Activated CD4-positive, alpha-beta T cell treated with anti-CD3 and anti-CD28 coated beads, Interleukin-2, amount 10 ng/mL, durations not matched to agents 7 days and 5 days (primary cell): ENCODE measurements at places on chromosomes 4 and X. TPM values are rescaled to one million over a fixed set of nuclear protein-coding genes. Genes with fewer than 3 reads are reported as not detected.

DNA sequence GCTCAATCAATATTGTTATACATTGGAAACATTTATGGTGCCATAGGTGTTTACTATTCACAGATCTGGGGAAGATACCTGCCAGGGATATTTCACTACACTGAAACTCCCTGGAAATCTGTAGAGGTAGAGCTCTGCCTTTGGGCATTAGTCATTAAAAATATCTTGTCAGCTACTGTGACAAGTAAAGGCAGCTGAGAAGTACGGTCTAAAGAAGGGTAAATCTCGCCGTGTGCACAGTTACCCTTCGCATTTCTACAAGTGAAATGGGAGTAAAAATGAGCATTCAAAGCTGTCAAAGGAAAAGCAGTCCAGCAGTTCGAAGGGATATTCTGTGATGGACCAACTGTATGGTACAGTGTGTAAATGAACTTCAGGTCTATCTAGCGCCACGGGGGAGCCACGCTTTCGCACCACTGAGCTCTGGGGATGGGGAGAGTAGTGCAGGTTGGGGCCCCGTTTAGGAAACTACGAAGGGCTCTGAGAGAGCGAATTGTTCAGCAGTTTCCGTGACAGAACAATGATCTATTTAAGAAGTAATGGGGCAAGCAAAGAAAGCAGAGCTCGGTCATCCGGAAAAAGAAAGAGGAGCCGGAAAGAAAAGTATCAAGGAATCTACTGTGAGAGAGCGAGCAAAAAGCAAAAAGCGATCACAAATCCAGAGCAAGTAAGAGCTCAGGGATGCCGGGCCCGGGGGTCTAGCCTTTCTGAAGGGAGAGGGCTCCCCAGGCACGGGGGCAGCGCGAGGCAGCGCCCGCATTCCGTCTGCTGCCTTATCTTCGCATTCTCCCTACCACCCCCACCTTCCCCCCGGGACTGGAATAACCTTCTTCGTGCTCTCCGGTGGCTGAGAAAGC, 646 bp downstream of the TIGD4 start:
- H3K27me3 ChIP-seq, result peaks cover 29% of the 10 kb centered on the region
- H3K4me3 ChIP-seq, result peak overlapping the region; percentile 94
- peaks cover 15% of the 10 kb centered on the region for H3K36me3 ChIP-seq
- DNase-seq, result peak; percentile 31
- peaks cover 41% of the 10 kb centered on the region for H3K4me1 ChIP-seq
- peak overlapping the region; percentile 93 for H3K27ac ChIP-seq

DNA sequence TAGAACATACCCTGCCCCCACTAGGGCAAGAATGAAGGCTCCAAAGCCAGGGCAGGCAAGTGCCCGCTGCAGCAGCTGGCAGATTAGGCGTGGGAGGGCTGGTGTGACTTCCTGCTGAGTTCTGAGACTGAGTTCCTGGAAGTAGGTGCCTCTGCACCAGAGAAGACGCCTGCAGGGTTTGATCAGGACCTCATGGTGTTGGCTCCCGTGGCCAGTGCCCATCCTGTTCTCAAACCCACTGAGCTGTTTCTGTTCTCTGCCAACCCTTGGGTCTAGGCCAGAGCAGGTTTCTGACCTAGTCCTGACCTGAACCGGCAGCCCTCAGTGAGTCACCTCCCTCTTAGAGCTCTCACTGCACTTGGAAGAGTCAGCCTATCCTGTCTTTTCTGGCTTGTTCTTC, 220.7 kb downstream of the HS6ST2 start:
- H3K4me1 ChIP-seq, result peaks cover 31% of the 10 kb centered on the region
- H3K27ac ChIP-seq, result peak overlapping the region; percentile 54
- H3K27me3 ChIP-seq, result no peaks in the 10 kb centered on the region
- peak; percentile 29 for DNase-seq
- no peaks in the 10 kb centered on the region for H3K36me3 ChIP-seq

DNA sequence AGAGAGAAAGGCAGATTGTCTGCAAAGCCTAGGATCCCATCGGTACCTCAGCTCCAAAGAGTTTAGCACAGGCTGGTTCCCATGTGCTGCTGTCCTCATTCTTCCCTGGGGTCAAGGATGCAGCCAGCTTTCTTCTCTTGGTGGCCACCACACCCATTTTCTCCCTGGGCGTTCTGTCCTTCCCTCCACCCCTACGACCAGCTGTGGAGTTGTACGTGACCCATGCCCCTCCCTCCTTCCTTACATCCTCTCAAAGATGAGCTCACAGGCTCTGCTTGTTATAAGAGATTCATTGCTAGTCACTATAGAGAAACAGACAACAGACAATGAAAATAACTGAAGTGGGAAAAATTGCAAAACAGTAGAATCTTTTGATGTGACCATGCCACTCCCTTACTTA, 74.0 kb upstream of the KLF3 start:
- H3K4me1 ChIP-seq, result no peaks in the 10 kb centered on the region
- no peak overlapping the region for H3K27ac ChIP-seq
- H3K36me3 ChIP-seq, result peaks cover 2% of the 10 kb centered on the region
- peaks cover 5% of the 10 kb centered on the region for H3K27me3 ChIP-seq
- H3K4me3 ChIP-seq, result no peak overlapping the region

- no peak overlapping the region for H3K4me3 ChIP-seq
- no peak overlapping the region for H3K27ac ChIP-seq
- DNase-seq, result no peak
Measured at GRCh38 chr4:81845273-81845672, 373.6 kb upstream of the RASGEF1B start.

MTMR8 gene
- 5.0 TPM for total RNA-seq

IGSF1 gene
- total RNA-seq, result not detected

AFF2 gene
- 1.8 TPM for total RNA-seq

DNA sequence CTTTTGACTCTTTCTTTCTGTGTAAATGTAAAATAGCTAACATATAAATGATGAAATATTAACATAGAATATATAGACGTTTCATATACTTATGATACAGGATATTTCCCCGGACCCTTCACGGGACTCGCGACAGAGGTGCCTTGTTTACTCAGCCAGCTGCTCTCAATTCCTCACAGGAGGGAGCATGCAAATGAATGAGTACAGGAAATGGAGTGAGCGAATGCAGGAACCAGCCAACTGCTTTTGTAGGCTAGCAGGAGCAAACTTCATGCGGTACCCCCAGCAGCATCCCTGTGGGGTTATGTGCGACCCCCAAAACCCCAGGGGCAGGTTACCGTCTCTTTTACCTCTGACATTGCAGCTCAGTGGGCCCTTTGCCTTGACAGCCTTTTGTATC, 110.3 kb upstream of the PDHA2 start:
- no peak for DNase-seq
- H3K36me3 ChIP-seq, result no peaks in the 10 kb centered on the region
- no peak overlapping the region for H3K4me3 ChIP-seq
- no peak overlapping the region for H3K27ac ChIP-seq
- no peaks in the 10 kb centered on the region for H3K27me3 ChIP-seq
- H3K4me1 ChIP-seq, result no peaks in the 10 kb centered on the region

- no peaks in the 10 kb centered on the region for H3K27me3 ChIP-seq
- no peak overlapping the region for H3K4me3 ChIP-seq
- H3K36me3 ChIP-seq, result no peaks in the 10 kb centered on the region
Measured at GRCh38 chr4:65999518-65999871, 329.2 kb upstream of the EPHA5 start.

- no peaks in the 10 kb centered on the region for H3K27me3 ChIP-seq
- H3K4me3 ChIP-seq, result no peak overlapping the region
- no peak for DNase-seq
Measured at GRCh38 chr4:8029689-8030088, 90.0 kb upstream of the AFAP1 start.

DNA sequence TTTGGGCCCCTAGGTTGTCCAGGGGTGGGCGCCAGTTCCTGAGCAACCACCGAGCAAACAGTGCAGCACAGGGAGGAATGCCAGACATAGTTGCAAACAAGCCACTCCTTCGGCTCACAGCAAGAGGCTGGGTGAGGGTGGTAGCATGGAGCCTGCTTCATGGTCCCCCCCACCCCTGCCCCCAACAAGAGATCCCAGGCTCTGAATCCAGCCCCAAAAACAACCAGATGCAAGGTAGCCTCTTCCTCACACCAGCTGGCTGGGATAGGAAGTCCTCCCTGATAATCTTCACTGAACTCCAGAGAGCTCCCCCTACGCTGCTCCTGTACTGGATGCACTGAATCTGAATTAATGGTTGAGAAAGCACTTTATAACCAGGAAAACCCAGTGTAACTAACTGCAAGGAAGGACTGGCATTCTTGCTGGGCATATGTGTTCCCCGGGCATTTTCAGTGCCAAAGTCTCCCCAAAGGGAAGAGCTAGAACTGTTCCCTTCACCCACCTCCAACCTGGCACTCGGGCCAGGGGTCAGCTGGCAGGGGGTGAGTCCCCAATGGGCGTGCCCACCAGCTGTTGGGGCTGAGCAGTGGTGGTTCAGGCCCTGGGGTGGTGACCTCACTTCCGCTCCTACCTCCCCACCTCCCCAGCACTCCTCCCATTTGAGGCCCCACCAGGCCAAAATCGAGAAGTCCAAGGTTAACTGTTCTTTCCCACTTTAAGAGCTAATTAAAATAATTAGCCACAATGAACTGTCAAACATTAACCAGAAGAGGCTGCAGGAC, 1.5 kb downstream of the ELF4 start:
- H3K4me1 ChIP-seq, result peaks cover 44% of the 10 kb centered on the region
- no peaks in the 10 kb centered on the region for H3K27me3 ChIP-seq
- peaks cover 10% of the 10 kb centered on the region for H3K36me3 ChIP-seq
- peak; percentile 47 for DNase-seq
- H3K4me3 ChIP-seq, result peak overlapping the region; percentile 91

- no peak overlapping the region for H3K27ac ChIP-seq
- H3K4me3 ChIP-seq, result no peak overlapping the region
- peaks cover 21% of the 10 kb centered on the region for H3K4me1 ChIP-seq
- no peaks in the 10 kb centered on the region for H3K27me3 ChIP-seq
- DNase-seq, result no peak
Measured at GRCh38 chr4:146522869-146523205, 1.1 kb upstream of the SLC10A7 start.

DNA sequence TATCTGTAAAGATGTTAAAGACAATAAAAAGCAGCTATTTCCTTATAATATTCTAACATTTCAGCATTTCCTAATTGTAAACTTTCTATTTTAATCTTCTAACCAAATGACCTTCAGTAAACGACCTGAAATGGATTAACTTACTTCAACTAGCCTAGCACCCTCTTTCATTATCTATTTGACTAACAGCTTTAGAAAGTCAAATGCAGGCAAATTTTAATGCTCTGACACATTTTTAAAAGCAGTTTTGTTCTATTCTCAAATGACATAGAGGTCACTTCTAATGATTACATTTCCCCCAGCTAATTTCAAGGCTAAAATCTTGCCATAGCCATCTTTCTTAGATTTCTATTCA, 41.9 kb downstream of the SLC7A11 start:
- no peaks in the 10 kb centered on the region for H3K4me1 ChIP-seq
- H3K4me3 ChIP-seq, result no peak overlapping the region
- no peak for DNase-seq
- no peak overlapping the region for H3K27ac ChIP-seq
- no peaks in the 10 kb centered on the region for H3K27me3 ChIP-seq
- no peaks in the 10 kb centered on the region for H3K36me3 ChIP-seq

RTL9 gene
- total RNA-seq, result not detected

DNA sequence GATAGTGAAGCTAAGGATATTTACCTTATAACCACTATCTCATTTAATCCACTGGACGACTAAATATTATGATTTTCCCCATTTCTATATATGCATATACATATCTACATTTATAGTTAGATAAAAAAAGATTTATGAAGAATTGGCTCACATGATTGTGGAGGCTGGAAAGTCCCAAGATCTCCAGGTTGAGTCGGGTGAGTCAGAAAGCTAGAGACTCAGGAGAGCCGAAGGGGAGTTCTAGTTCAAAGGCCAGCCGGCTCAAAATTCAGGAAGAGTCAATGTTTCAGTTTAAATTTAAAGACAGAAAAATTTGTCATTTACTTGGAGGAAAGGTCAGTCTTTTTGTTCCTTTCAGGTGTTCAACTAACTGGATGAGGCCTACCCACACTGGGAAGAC, 158.2 kb upstream of the CPEB2 start:
- no peaks in the 10 kb centered on the region for H3K4me1 ChIP-seq
- DNase-seq, result no peak
- H3K4me3 ChIP-seq, result no peak overlapping the region
- H3K27ac ChIP-seq, result no peak overlapping the region
- no peaks in the 10 kb centered on the region for H3K36me3 ChIP-seq

PORCN gene
- total RNA-seq, result 13.3 TPM

GRCh38 chr4:55445921-55446577, 50.3 kb downstream of the TMEM165 start:
- peaks cover 12% of the 10 kb centered on the region for H3K4me1 ChIP-seq
- no peaks in the 10 kb centered on the region for H3K27me3 ChIP-seq
- no peak for DNase-seq
- no peak overlapping the region for H3K27ac ChIP-seq

FABP2 gene
- not detected for total RNA-seq

SLC34A2 gene
- not detected for total RNA-seq

- peaks cover 25% of the 10 kb centered on the region for H3K36me3 ChIP-seq
- no peaks in the 10 kb centered on the region for H3K4me1 ChIP-seq
- H3K27ac ChIP-seq, result no peak overlapping the region
- DNase-seq, result no peak
- H3K27me3 ChIP-seq, result no peaks in the 10 kb centered on the region
Measured at GRCh38 chr4:88743696-88744095, 46.1 kb upstream of the NAP1L5 start.

GRCh38 chr4:126906466-126906865, 726.3 kb upstream of the INTU start:
- no peaks in the 10 kb centered on the region for H3K4me1 ChIP-seq
- H3K4me3 ChIP-seq, result no peak overlapping the region
- H3K27me3 ChIP-seq, result no peaks in the 10 kb centered on the region
- H3K36me3 ChIP-seq, result no peaks in the 10 kb centered on the region

GRCh38 chr4:139853309-139853708, 187.7 kb downstream of the MGST2 start:
- peaks cover 1% of the 10 kb centered on the region for H3K36me3 ChIP-seq
- H3K4me1 ChIP-seq, result peaks cover 25% of the 10 kb centered on the region
- H3K4me3 ChIP-seq, result no peak overlapping the region
- no peak for DNase-seq
- peaks cover 11% of the 10 kb centered on the region for H3K27me3 ChIP-seq
- no peak overlapping the region for H3K27ac ChIP-seq

- H3K27me3 ChIP-seq, result peaks cover 44% of the 10 kb centered on the region
- H3K36me3 ChIP-seq, result no peaks in the 10 kb centered on the region
- H3K4me3 ChIP-seq, result peak overlapping the region; percentile 50
- DNase-seq, result no peak
- H3K4me1 ChIP-seq, result peaks cover 10% of the 10 kb centered on the region
- no peak overlapping the region for H3K27ac ChIP-seq
Measured at GRCh38 chr4:185143601-185143969, 519 bp downstream of the SLC25A4 start.

WDR45 gene
- total RNA-seq, result 48.6 TPM

ARX gene
- not detected for total RNA-seq

C4orf50 gene
- 0.21 TPM for total RNA-seq

DNA sequence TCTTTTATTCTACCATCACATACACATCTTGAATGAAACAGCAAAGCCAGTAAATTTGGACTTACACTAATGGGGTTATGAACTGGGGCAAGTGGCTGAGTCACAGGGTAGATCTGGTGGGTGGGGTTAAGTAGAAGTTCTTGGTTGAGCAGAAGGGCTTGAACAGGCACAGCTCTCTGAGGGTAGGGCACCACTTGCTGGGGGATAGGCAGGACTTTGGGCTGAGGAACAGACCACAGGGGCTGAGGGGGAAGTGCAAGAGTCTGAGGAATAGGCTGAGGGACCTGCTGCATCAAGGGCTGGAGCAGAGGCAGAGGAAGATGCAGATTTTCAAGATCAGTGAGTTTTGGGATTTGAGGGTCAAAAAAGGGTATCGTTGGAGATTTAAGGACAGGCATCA, 8.3 kb downstream of the CSN2 start:
- H3K27ac ChIP-seq, result no peak overlapping the region
- H3K36me3 ChIP-seq, result no peaks in the 10 kb centered on the region
- no peak for DNase-seq
- H3K27me3 ChIP-seq, result no peaks in the 10 kb centered on the region
- H3K4me1 ChIP-seq, result no peaks in the 10 kb centered on the region
